ENCODE measurements at places on chromosomes 7 and 10.

- no peak for DNase-seq
These were observed 165.9 kb downstream of the BUB3 start for GRCh38 chr10:123320091-123320490.

DNA sequence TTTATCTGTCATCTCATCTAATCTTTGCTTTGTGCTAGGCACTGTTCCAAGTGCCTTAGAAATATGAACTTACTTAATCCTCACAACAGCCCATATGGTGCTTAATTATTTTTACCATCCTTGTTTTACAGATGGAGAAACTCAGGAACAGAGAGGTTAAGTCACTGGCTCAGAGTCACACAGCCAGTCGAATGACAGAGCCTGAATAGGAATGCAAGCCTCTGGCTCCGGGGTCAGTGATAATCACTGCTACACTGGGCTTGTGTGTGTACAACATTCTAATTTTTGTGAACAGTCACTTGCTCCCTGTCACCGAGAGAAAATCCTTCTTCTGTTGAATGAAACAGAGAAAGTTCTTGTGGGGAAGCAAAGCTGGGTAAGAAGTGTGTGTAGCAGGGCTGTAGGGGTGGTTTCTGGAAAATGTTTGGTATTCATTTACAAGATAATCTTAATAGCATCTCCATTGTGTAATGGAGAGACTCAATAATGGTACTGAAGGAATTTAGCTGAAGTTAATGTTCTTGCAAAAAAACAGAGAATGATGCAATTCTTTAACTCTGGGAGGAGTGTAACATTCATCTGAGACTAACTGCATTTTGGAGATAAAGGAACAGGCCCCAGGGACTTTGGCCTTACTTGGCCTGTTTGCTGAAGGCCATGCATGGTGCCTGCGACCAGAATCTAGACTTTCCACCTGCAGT lies 290.6 kb downstream of the FRMD4A start:
- no peak for DNase-seq

- no peak for DNase-seq
These were observed 12.7 kb downstream of the SHH start for GRCh38 chr7:155799514-155799913.

DNA sequence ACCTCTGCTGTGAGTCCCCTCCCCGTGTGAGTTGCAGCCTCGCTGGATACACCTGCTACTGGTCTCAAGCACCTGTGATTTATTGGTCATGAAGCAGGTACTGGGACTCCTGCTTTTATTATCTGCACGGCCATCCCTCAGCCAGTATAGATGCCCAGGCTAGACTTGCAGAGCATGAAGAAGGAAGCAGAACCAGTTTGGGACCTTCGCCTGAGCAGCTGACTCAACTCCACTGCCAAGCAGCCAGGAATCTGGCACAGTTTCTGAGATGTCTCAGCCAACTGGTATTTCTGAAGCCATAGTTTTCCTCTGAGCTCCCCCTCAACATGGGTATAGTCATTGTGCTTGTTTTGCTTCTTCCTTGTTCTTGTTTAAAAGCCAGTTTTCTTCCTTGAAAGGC lies 28.0 kb upstream of the SLC39A12 start:
- DNase-seq: peak; percentile 59

- DNase-seq: no peak
These were observed 51.6 kb downstream of the NUDCD3 start for GRCh38 chr7:44438816-44439215.

GRCh38 chr7:7103343-7104313 lies 78.7 kb upstream of the C1GALT1 start:
- DNase-seq: peak; percentile 58

DNA sequence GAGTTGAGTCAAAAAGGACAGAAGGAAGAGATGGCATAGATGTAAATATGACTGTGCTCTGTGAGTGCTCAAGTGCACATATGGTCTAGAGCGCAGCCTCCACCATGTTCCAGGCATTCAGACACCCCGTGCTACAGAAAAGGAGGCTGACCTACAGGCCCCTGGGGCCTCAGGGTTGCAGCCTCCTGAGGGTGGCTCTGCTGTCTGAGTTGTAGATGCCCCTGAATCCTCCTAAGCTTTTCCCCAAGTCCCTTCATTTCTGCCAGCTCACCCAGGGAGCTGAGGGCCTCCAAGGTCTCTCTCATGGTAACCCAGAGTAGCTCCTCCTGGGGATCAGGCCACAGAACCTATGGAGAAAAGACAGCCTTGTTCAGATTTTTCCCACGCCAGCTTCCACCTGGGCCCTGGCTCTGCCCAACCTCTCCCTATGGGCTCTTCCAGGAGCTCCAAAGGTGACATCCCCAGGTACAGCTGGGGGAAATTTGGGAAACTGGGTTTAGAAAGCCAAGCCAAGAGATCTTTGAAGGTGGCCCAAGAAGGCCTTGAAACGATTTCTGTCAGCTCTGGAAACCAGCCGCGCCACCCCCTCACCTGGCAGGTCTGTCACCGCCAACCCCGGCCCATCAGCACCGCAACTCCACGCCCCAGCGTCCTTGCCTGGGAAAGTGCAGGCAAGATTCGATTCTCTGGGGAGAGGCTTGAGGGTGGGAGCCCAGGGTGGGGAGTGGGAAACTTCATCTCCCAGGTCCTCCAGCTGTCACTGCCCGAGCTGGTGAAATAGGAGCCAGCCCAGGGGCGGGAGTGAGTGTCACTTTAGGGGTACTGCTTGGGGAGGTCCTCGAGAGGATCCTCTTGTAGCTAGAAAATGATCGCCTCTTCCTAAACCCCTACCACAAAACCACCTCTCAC lies 2.4 kb downstream of the ZNF467 start:
- no peak for DNase-seq

DNA sequence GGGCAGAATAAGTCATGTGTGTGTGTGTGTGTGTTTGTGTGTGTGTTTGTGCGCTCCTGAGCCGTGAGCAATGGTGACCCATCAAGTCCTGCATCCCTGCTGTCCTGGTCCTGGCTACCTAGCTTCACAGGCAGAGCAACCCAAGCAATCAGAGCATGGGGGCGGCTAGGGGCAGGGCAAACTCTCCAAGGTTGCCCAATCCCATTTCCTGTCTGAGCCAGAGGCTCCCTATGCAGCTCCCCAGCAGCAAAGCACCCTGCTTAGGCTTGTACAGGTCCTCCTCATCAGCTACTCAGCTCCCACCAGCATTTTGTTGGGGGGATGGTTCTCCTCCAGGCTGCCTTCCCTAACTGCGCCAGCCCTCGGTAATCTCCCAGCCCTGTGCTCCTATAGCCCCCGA lies 31.1 kb upstream of the CRHR2 start:
- DNase-seq: no peak

DNA sequence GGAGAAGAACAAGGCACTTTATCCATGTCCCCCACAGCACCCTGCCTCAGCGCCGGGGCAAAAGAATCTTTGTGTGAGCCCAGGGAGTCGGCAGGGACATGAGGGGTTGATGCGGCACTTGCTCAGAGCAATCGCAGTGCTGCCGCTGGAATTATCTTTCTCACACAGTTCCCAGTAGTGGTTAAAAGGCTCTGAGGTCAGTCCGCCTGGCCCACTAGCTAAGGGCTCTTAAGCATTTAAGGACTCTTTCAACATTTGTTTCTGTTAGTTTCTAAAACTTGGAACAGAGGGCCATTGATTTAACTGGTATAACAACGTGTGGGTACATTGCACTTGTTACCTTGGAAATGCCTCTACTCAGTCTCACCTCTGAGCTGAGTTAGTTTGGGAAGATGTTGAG lies 208.0 kb upstream of the C7orf33 start:
- DNase-seq: no peak

- no peak for DNase-seq
These were observed 34.8 kb upstream of the MKI67 start for GRCh38 chr10:128161031-128161430.

- DNase-seq: no peak
These were observed 52.0 kb downstream of the KIF5B start for GRCh38 chr10:32004161-32004591.

DNA sequence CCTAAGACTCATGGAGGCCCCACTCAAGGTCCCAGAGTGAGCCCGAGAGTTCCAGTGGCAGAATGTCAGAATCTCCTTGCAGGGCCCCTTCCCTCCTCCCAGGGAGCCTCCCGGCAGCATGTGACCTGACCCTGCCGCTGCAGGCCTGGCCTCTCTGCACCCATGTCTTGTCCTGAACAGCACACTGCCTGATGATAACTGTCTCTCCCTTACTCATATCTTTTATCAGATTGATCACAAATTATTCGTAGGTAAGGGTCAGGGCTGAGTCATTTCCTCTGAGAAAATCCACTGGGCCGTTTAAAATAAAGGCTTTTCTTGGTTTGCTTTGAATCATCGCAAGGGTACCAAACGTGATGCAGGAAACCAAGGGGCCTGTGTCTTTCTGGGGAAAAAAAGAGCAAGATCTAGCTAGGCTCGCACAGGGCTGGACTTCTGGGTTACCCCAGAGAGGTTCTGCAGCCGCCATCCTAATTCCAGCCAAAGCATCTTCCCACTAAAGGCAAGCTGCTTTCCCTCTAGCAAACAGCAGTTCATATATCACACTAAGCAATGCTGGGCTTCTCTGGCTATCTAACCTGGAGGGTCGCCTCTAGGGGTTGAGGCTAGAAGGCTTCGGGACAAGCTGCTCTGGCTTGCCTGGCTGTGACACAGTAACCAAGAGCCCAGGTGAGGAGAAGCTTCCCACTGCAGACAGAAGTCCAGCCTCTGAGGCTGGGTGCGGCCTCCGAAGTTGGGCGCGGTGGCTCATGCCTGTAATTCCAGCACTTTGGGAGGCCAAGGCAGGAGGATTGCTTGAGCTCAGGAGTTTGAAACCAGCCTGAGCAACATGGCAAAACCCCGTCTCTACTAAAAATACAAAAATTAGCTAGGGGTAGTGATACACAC lies 104.9 kb downstream of the SPDYE5 start:
- DNase-seq: peak; percentile 66

GRCh38 chr10:64211466-64211865 lies 690.3 kb downstream of the REEP3 start:
- DNase-seq: no peak
